CD4-positive, alpha-beta T cell treated with Interleukin-2 at 100 ng/mL for 4 hours (primary cell): ENCODE measurements at places on chromosomes 7 and 10.

DNA sequence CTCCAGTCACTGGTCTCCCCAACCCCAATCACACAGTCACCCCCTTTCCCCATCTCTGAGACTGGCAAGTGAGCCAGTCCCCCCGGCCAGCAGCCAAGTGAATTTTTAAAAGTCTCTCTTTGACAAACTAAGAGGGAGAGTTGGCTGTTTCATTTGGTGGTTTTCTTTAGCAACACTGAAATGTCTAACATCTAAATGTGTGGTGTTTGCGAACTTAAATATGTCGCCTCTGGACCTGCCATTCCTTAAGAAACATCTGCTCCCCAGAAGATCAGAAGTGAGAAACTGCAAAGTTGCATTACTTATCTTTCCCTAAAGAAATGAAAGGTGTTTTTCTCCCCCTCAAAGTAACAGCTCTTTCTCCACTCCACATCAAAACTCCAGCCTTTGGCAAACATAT, 34.7 kb upstream of the PLXNA4 start:
- DNase-seq: no peak

GRCh38 chr10:95384011-95384704, 93.4 kb upstream of the PDLIM1 start:
- DNase-seq: no peak

DNA sequence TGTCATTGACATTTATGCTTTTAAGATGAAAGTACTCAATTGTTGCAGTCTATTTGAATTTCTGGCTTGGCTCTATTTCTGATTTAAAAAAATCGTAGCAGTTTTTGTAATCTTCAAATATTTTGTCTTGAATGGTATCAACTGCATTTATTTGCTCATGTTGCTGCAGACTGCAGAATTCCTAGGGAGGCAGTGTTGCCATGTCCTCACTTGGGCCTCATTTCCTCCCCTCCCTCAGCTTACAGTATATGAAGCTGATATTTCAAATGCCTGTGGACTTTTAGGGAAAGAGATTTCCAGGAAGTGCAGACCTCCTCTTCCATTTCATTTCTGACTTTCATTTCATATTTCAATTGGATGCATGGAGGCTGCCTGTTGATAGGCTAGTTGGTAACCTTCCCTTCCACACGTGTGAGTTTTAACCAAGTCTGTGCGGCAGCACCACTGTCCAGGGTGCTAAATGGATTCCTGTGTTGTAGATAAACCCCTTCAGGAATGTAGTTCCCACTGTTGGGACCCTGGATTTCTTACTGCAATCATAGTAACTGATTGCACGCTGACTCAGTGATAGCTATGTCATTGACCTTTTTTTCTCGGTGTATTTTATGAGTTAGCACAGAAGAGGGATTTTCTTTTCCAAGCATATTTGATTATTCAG, 17.5 kb downstream of the VPS50 start:
- DNase-seq: no peak

- no peak for DNase-seq
Measured at GRCh38 chr10:116771101-116771958, 29.0 kb upstream of the HSPA12A start.

- DNase-seq: no peak
Measured at GRCh38 chr10:71075759-71076472, 136.5 kb upstream of the UNC5B start.

DNA sequence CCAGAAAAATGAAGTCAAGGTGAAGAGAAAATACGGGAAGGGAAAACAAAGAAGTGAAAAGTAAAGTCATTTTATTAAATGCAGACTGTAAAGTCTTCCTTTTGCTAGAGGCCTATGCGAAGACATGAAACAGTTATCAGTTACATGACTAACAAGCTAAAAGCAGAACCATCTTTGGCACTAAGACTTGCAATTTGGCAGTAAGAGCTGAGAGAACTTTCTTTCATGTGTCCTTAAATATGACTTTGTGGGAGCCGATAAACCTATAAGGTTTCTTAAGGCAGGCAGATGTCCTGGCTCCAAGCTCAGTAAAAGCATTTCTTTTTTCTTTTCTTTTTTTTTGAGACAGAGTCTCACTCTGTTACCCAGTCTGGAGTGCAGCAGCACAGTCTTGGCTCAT, 10.4 kb downstream of the ANLN start:
- no peak for DNase-seq

GRCh38 chr10:125882596-125882995, 1.5 kb upstream of the DHX32 start:
- no peak for DNase-seq

DNA sequence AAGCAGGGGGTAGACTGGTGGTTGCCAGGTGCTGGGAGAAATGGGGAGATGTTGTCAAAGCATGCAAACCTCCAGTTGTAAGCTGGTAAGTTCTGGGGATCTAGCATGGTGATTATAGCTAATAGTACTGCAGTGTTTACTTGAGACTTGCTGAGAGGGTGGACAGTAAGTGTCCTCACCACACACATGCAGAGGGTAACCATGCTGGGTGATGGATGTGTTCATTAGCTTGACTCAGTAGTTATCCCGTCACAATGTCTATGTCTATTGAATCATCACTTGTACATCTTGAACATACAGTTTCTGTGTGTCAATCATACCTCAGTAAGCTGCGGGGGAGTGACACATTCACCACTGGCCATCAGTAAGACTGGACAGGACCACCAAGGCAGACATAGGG, 42.1 kb downstream of the GSDME start:
- no peak for DNase-seq

- DNase-seq: no peak
Measured at GRCh38 chr10:24363070-24363469, 154.1 kb downstream of the KIAA1217 start.

- no peak for DNase-seq
Measured at GRCh38 chr10:675532-675931, 13.9 kb downstream of the DIP2C start.
